ENCODE measurements at places on chromosomes 2 and 18.

- no peak for DNase-seq
Measured at GRCh38 chr18:46042571-46043123, 29.4 kb downstream of the PSTPIP2 start.

DNA sequence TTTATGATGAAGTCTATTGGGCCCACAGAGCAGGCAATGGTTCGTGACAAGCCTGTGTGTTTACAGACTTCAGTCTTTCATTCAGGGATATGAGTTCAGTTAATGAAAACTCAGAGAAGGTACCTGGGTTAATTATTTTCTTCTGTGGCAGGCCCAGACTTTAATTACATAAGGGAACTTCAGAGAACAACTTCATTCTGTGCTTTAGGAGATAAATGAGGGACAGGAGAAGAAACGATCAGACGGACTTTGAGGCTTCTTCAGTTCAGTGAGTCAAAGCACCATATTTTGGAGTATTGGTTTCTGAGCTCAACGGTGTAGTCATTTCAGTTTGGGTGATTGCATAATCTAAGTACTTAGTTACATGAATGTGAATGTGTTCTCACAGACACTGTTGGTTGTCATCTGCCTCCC, 203.0 kb upstream of the KCNJ3 start:
- DNase-seq: no peak

GRCh38 chr18:42233908-42234307, 278.9 kb downstream of the PIK3C3 start:
- no peak for DNase-seq

DNA sequence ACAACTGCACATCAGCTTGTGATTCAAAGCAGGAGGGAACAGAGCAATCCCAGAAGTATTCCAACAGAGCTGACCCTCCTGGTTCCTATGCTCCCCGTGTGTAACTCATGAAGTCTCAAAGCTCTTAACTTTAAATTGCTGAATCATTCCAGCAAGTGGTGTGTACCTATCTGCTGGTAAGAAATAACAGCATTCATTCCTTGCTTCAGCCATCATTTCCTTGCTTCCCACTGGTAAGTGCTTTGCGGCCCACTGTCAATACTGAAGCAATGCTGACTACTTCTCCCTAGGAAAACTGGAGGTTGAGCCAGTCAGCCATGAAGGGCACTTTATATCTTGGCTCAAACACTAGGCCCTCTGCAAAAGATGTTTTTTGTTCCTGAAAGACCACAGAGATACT, 222.4 kb downstream of the EXOC6B start:
- DNase-seq: no peak

DNA sequence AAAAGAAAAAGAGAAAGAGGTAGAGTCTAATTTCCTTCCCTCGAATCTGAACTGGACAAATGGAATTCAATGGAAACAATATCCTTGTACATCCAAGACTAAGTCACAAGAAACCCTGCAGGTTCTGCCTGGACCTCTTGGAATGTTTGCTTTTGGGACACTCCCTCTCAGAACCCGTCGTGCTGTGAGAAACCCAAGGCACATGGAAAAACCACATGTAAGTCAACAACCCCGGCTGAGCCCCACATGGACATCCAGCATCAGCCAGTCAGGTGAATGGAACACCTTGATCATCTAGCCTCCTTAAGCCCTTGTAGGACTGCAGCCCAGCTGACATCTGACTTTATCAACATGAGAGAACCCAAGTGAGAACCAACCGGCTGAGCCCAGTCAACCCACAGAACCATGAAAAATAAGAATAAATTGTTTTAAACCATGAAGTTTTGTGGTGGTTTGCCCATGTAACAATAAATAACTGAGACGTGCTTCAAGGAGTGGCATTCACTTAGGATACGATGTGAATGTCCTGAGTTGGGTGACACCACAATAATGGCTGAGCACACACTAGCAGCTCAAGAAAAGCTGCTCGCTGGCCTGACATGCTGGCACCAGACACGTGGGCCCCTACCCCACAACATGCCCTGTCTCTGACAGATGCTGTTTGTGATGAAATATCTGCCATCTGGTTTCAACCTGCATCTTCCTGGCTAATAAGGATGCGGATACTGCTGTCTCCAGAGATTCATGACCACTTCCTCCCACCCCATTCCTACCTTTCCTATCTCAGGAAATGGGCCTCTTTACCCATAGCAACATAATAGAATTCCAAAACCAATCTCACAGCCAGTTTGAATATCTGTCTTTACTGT, 28.8 kb downstream of the PKDCC start:
- DNase-seq: no peak

Data from stimulated activated CD4-positive, alpha-beta T cell treated with anti-CD3 and anti-CD28 coated beads, Interleukin-1b, Interleukin-23, amount 100 ng/mL, for 1 hour (primary cell).